NCI-H2107 (cell line): ENCODE measurements at places on chromosomes 5 and 9.

- DNase-seq, result no peak
Measured at GRCh38 chr9:20504930-20505329, 117.4 kb downstream of the MLLT3 start.

DNA sequence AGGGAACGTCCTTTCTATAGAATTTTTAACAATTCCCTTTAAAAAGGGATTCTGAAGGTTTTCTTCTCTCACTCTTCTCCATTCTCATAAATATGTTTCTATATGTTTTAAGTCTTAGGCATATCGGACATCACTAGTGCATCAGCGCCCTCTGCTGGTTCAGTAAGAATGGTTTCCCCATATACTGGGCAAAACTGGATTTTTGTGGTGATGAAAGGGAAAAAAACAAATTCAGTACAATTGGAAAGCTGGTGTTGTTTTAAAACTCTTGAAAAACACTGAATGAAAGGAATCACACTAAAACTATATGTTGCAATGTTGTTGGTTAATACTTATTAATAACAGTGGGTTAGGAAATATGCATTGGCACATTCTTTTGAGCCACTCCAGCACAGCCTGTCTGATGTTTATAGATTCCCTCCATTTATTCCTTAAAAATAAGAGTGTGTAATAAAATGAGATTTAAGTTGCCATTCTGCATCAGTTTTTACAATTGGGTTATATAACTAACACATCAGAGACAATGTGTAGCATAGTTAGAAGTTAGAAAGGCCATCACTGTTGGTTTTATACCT lies 15.8 kb downstream of the CWC27 start:
- peak; percentile 9 for DNase-seq

DNA sequence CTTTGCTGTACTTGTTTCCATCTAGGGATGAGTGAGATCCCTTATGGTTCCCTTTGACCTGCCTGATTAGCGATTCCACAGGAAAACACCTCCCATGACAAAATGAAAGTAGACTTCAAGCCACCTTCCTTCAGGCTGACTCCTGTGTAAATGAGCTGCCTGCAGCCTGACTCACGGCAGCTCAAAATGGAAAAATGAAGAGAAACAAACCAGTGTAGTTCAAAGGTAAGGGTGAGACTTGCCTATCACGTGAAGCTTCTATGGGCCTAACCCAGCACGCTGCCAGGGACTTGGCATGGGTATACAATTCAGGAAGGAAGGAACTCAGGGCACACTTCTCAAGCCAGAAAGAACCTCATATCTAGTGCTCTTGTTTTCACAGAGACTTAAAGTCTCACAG lies 110.1 kb upstream of the LRRTM2 start:
- no peak for DNase-seq

DNA sequence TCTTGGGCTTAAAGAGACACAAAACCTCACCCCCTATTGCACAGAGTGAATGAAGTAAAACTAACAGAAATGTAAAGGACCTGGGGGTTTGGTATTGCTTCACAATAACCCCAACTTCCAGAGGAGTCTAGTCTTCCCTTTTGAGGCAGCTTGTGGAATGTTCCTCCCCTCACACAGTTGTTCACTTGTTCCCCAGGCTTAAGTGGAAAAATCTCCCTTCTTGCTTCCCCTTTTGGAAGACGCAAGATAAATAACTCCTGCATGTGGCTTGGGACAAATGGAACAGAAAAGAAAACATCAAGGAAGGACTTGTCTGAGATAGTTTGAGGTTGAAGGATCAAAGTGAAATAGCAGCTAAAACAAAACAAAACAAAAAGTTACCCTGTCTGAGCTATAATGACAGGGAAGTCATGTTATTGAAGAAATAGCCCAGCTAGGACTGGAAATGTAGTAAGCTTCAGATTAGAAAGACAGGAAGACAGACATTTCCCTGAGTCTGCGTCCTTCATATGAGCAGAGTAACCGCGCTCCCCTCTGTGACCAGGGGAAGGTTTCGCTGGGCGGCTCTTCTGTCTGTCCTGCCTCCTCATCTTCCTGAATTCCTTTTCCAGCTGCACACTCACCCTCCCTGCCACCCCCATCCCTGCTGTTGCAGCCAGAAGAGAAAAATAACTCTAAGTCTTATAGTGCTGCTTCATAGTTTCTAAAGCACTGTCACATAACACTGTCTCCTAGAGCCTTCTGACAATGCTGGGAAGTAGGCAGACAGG lies 8.8 kb downstream of the SPARC start:
- no peak for DNase-seq

DNA sequence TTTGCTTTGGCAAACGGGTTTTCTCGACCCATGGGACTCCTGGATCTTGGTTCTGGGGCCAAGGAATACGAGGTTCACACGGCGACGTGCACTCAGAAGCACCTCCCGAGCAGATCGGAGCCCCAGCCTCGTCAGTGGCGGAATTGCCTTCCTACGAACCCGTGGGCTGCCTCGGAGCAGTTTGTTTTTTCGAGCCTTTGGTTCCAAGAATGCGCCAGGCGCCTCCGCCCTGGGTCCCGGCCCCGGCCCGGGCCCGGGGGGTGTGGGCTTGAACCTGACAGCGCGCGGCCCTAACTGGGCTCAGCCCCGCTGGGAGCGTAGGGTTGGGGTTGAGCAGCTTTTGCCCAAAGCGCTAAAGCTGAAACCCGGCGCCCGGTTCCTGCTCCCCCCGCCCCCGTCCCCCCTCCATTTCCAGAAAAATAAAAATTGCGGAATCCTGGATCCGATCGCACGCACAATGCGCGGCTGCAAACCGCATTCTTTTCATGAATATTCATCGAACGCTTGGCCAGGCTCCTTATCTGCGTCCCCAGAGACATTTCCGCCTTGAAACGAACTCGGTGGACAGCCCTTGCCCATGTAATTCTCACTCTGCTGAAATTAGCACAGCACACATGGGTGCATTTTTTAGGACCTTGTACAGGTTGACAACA lies 1.0 kb downstream of the BASP1 start:
- DNase-seq, result peak; percentile 63

GRCh38 chr5:178538741-178539229 lies 51.4 kb downstream of the COL23A1 start:
- no peak for DNase-seq

DNA sequence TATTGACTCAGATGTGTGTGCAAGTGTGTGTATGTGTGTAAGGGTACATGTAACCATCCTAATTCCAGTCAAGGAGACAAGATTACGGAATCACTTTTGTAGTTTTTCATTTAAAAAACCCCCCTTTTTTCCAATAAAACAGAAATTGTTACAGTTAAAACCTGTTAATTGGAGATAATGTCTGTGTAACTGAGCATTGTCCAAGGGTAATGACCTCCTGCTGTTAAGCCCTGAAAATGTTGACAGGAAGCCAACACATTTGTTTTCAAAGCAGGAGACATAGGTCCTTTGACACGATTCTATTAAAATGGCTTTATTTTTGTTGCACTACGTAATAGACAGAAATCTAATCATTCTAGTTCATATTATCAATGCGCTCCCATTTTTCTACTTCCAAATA lies 457.3 kb upstream of the ARRDC3 start:
- DNase-seq, result no peak
